T-cell (primary cell): ENCODE measurements at places on chromosomes 2 and 18. TPM values are rescaled to one million over a fixed set of nuclear protein-coding genes. Genes with fewer than 3 reads are reported as not detected.

The UBR3 gene
- total RNA-seq = 39.8 TPM

The DCAF17 gene
- total RNA-seq = 24.4 TPM

GRCh38 chr2:1995081-1995480, 250.8 kb upstream of the PXDN start:
- DNase-seq = no peak
- no peak overlapping the region for H3K27ac ChIP-seq
- no peaks in the 10 kb centered on the region for H3K27me3 ChIP-seq
- no peak overlapping the region for H3K4me3 ChIP-seq
- no peaks in the 10 kb centered on the region for H3K36me3 ChIP-seq

GRCh38 chr2:32182667-32183066, 17.0 kb downstream of the SLC30A6 start:
- H3K27me3 ChIP-seq = no peaks in the 10 kb centered on the region
- DNase-seq = no peak
- no peak overlapping the region for H3K4me3 ChIP-seq

DNA sequence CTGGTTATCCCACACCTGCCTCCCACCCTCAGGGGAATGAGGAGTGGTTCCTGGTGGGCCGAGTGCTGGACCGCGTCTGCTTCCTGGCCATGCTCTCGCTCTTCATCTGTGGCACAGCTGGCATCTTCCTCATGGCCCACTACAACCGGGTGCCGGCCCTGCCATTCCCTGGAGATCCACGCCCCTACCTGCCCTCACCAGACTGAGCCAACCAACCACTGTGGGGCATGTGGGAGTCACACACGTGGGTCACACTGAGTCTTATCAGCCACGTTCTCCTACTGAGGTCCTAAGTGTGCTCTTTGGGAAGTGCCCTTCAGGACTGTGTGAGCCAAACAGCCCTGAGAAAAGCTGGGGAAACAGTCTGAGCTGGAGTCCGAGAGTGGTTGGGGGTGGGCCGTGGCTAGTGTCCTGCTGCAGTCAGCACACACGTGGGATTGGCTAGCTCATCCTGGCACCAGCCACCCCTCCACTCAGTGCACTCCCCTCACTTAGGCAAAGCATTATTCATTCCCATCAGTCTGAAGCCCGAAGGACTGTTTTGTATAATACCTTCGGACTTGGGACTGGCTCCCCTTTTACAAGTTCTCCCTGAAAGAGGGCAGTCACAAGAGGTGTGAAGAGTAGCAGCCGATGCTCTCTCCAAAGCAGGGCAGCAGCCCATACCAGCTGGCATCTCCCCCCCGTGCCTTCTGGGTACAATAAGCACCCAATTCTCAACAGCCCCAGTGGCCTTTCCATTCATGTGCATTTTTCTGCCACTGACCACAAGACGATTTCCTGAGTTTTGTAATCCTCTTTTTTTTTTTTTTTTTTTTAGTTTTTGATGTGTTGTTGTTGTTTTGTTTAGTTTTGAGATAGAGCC, 4.6 kb downstream of the TIGD1 start:
- H3K4me3 ChIP-seq = no peak overlapping the region
- H3K27me3 ChIP-seq = no peaks in the 10 kb centered on the region
- H3K4me1 ChIP-seq = peaks cover 2% of the 10 kb centered on the region
- H3K27ac ChIP-seq = no peak overlapping the region

The REG3G gene
- 0.38 TPM for total RNA-seq

DNA sequence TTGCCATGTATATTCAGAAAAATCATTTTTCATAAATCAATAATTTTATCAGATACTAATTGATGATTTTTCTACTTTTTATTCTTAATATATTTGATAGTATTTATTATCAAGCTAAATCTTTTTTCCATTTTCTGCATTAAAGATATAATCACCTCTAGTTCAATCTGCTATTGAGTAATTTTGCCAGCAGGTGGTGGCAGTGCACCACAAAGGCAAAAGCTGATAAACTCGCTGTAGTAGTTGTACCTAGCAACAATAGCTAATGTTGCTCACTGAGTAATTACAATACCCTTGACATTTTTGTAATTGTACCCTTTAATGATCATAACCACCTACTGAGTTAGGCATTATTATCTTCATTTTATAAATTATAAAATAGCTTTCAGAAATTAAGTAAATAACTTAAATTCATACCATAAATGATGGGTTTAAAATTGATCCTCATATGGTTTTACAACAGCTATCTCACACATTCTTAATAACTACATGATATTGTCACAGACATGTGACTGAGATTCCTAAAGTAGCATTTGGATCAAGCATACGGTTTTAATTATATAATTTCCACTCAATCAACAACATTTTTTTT, 52.0 kb upstream of the CALCRL start:
- peak; percentile 14 for DNase-seq
- H3K4me1 ChIP-seq = no peaks in the 10 kb centered on the region
- no peak overlapping the region for H3K27ac ChIP-seq
- H3K36me3 ChIP-seq = no peaks in the 10 kb centered on the region

The PPP4R1 gene
- total RNA-seq = 54.7 TPM

- no peaks in the 10 kb centered on the region for H3K36me3 ChIP-seq
- H3K4me1 ChIP-seq = no peaks in the 10 kb centered on the region
- no peak overlapping the region for H3K4me3 ChIP-seq
These were observed 17.2 kb upstream of the KCNG2 start for GRCh38 chr18:79780547-79780946.

DNA sequence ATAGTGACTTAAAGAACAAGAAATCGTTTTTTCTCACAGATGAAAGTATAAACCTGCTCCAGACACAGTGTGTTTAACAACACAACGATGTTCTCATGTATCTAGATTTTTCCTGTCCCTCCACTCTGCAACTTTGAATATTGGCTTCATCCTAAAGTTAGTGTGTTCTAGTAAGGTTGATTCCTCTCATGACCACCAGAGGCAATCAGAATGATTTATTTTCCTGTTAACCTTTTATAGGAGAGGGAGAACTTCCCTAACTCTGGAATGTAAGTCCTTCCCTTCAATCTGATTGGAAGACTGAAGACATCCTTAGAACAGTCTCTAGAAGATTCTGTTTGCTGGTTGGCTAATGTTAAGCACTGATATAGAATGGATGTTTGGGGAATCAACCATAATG, 41.0 kb upstream of the TAF4B start:
- no peak for DNase-seq
- H3K4me3 ChIP-seq = no peak overlapping the region

GRCh38 chr2:62056341-62056740, 139.6 kb upstream of the B3GNT2 start:
- no peaks in the 10 kb centered on the region for H3K27me3 ChIP-seq
- no peaks in the 10 kb centered on the region for H3K4me1 ChIP-seq
- no peak overlapping the region for H3K27ac ChIP-seq
- no peaks in the 10 kb centered on the region for H3K36me3 ChIP-seq
- DNase-seq = no peak
- no peak overlapping the region for H3K4me3 ChIP-seq

GRCh38 chr2:10357193-10358169, 54.8 kb downstream of the HPCAL1 start:
- peaks cover 2% of the 10 kb centered on the region for H3K36me3 ChIP-seq
- H3K4me3 ChIP-seq = no peak overlapping the region
- no peak for DNase-seq
- no peaks in the 10 kb centered on the region for H3K27me3 ChIP-seq

DNA sequence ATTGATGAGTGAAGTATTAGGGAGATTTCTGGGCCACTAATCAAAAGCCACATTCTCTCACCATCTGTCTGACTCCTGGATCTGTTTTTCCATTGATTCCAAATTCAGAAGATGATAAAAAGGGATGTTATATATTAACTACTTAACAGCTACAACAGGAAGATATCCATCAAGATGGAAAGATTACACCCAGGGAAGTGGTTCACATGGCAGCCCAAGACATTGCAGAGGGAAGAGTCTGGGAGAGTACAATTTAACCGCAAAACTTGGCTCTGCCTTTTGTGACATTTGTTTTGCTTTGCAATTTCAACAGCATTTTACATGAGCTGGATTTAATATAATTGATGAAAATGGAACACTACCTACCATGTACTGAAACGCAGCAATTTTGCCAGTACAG, 22.5 kb upstream of the TCF4 start:
- no peak overlapping the region for H3K4me3 ChIP-seq
- H3K27me3 ChIP-seq = no peaks in the 10 kb centered on the region
- no peak overlapping the region for H3K27ac ChIP-seq
- H3K4me1 ChIP-seq = no peaks in the 10 kb centered on the region
- no peaks in the 10 kb centered on the region for H3K36me3 ChIP-seq
- DNase-seq = no peak

- no peak for DNase-seq
- H3K36me3 ChIP-seq = no peaks in the 10 kb centered on the region
- H3K4me1 ChIP-seq = no peaks in the 10 kb centered on the region
- H3K27me3 ChIP-seq = peaks cover 13% of the 10 kb centered on the region
- H3K27ac ChIP-seq = no peak overlapping the region
- no peak overlapping the region for H3K4me3 ChIP-seq
These were observed 183.5 kb upstream of the HS6ST1 start for GRCh38 chr2:128502200-128502599.

The ANKZF1 gene
- total RNA-seq = 119 TPM

- H3K36me3 ChIP-seq = no peaks in the 10 kb centered on the region
- no peaks in the 10 kb centered on the region for H3K4me1 ChIP-seq
- H3K4me3 ChIP-seq = no peak overlapping the region
- no peak for DNase-seq
These were observed 164.5 kb downstream of the PTH2R start for GRCh38 chr2:208570851-208571763.

GRCh38 chr2:64861452-64862397, 127.5 kb upstream of the SLC1A4 start:
- no peak overlapping the region for H3K27ac ChIP-seq
- DNase-seq = no peak
- H3K36me3 ChIP-seq = no peaks in the 10 kb centered on the region
- no peaks in the 10 kb centered on the region for H3K4me1 ChIP-seq
- no peak overlapping the region for H3K4me3 ChIP-seq
- no peaks in the 10 kb centered on the region for H3K27me3 ChIP-seq

DNA sequence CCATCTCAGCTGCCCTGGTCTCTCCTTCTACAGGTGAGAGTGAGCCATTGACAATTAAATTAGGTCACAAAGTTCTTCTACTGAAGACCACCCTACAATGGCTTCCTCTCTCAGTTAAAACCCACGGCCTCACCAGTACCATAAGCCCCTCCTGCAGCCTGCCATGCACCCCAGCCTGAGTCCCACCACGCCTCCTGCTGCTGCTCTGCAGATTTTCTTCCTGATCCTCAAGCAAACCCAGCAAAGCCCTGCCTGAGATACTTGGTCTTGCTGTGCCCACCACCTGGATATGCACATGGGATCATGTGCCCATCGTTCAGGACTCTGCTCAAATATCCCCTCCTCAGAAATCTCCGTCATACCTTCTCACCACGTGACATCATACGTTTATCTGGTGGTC, 696.6 kb downstream of the RNF144A start:
- H3K36me3 ChIP-seq = no peaks in the 10 kb centered on the region
- H3K27ac ChIP-seq = no peak overlapping the region
- no peaks in the 10 kb centered on the region for H3K27me3 ChIP-seq
- peaks cover 2% of the 10 kb centered on the region for H3K4me1 ChIP-seq
- DNase-seq = no peak
- H3K4me3 ChIP-seq = no peak overlapping the region

DNA sequence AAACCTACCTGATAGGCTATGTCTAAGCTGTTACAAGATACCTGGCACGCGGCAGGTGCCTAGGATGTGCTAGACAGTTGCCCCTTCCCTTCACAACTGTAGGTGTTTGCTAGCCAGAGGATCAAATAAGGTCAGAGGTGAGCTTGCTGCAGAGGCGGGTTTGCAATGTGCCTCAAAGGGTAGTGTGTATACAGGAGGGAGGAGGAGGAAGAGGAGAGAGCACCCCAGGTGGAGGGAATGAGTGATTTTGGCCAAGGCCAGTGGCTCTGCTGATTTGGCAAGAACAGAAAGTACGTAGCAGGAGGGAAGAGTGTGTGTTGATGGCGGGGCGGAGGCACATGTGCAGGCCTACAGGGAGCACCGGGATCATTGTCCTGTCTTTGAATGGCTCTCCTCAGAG, 236.5 kb downstream of the HAUS1 start:
- H3K36me3 ChIP-seq = no peaks in the 10 kb centered on the region
- peaks cover 6% of the 10 kb centered on the region for H3K4me1 ChIP-seq
- no peaks in the 10 kb centered on the region for H3K27me3 ChIP-seq
- no peak overlapping the region for H3K4me3 ChIP-seq
- no peak overlapping the region for H3K27ac ChIP-seq
- no peak for DNase-seq

The ASB18 gene
- total RNA-seq = not detected

- no peak for DNase-seq
- H3K4me1 ChIP-seq = no peaks in the 10 kb centered on the region
- H3K27ac ChIP-seq = no peak overlapping the region
These were observed 12.4 kb upstream of the INO80C start for GRCh38 chr18:35510076-35510651.

DNA sequence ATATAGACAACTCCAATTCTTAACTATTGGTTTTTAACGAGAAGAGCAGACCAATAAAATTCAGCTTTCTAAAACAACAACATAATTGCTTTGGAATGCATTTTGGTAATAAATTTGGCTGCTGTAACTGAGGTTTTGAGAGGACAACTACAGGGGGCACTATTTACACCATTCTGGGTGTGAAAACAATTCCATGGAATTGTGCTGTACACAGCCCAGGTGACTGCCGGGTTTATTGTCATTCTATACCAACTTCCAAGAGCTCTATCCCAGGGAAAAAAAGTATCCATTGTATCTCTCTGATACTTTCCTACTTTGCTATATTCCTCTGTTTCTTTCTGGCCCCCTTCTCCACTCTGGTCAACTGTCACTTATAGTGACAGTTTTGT, 38.4 kb downstream of the IRS1 start:
- no peaks in the 10 kb centered on the region for H3K4me1 ChIP-seq
- H3K36me3 ChIP-seq = no peaks in the 10 kb centered on the region
- H3K27me3 ChIP-seq = peaks cover 2% of the 10 kb centered on the region
- no peak for DNase-seq
- H3K4me3 ChIP-seq = no peak overlapping the region

DNA sequence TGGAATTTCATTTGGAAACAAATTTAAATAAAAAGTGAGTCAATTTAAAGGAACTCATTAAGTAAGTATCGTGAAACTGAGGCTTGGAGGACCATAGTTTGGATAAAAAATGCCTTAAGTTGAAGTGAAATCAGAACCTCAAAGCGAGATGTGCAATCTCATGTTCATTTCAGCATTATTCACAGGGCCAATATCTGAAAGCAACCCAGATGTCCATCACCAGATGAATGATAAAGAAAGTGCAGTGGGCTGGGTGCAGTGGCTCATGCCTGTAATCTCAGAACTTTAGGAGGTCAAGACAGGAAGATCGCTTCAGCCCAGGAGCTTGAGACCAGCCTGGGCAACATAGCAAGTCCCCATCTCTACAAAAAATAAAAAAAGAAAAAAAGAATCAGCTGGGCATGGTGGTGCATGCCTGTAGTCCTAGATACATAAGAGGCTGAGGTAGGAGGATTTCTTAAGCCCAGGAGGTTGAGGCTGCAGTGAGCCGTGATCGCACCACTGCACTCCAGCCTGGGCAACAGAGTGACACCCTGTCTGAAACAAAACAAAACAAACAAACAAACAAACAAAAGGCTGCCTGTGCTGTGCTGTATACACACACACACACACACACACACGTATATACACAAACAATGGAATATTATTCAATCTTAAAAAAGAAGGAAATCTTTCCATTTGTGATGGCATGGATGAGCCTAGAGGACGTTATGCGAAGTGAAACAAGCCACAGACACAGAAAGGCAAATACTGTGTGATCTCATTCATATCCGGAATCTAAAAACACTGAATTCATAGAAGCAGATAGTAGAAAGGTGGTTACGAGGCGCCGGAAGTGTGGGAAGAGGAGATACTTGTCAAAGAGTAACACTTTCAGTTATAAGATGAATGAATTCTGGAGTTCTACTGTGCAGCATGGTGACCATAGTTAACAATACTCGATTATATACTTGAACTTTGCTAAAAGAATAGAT, 14.5 kb downstream of the SH3RF3 start:
- peak; percentile 37 for DNase-seq
- H3K27me3 ChIP-seq = peaks cover 50% of the 10 kb centered on the region
- peak overlapping the region; percentile 6 for H3K4me3 ChIP-seq
- H3K27ac ChIP-seq = no peak overlapping the region
- H3K4me1 ChIP-seq = peaks cover 8% of the 10 kb centered on the region
